ENCODE measurements at places on chromosomes 1 and 21.

DNA sequence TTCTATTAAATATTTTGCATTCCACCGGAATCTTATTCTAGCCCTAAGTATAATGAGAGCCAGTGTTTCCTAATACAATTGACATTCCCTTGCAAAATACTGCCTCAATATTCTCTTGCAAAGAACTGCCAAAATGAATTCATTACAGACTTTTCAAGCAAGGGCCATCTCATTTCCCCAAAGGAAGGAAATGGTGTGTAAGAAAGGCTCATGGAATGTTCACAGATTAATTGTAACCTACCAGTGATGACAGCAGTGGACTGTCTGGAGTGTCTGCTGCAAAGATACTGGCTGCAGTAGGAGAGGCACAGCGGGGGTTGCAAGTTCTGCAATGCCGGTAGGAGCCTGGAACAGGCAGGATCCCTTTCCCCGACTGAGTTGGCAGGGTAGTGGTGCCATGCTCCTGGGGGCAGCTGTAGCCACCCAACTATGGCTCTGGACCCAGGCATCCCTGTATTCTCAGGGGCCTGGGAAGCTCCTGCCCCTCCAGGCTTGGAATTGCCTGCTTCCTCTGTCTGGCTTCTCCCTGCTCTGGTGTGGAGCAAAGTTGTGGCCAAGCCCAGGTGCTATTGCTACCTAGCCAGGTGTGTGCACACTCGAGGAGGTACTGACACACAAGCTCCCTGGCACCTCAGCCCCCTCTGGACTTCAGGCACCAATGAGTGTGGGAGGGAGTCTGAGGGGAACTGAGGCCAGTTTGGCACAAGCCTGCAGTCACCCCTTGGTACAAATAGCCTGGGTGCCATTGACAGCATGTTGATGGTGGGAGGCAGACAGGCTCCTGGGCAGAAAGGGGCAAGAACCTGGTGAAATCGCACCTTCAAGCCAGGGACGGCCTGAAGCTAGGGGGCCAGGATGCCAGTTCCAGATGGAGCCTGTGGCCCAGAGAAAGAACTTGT lies 1371.0 kb downstream of the KCNT2 start:
- DNase-seq = no peak

DNA sequence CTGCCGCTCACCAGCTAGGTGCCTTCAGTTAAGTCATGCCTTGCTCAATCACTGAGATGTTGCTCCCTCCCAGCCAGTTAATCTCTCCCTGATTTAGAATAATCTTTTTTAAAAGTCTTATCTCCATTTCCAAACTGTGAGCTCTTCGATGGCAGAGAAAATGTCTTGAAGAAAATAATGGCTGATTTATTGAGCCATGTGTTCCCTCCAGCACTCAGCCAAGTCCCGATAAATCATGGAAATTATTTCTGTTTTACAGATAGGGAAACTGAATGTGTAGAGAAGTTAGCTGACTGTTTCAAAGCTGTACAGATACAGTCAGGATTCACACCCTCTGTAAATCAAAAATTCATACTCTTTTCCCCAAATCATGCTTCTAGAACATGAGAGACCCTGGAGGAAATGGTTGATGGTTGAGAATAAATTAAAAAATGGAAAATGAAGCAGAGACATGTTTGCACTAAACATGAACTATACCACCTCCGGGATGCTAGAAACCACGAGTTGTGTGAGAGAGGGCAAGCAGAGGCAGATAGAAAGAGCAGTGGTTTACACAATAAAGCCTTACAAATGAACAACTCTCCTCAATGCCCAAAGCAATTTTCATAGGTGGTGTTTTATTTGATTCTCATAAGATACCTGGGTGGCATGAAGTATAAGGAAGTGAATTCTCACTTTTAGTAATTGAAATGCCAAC lies 376.4 kb downstream of the PLPP3 start:
- no peak for DNase-seq

DNA sequence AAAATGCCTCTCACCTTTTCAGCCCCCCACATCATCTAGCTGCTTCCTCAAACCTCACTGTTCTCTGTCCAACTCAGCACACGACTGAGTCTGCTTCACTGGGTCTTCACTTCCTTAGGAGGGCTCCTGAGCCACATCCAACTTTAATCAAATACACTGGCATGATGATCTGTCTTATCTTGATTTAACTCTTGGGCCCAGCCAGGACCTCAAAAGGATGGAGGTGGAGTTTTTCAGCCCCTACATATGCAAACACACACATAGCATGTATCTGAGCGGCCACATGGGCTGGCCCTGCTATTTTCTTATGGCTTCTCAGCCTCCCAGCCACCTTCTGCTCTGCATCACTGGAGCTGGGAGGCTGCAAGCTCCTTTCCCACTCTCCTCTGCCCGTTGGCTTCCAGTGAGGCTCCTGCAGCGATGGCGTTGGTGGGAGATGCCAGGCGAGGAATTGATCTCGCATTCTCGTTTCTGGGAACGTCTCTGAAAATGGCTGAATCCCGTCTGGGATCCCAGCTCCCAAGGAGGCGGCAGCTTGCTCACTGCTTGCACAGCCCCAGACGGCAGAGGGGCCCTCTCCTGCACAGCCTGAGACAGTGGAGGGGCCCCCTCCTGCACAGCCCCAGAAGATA lies 1.8 kb upstream of the PRXL2B start:
- DNase-seq = no peak

- DNase-seq = no peak
These were observed 36.0 kb downstream of the WNT2B start for GRCh38 chr1:112544751-112545150.

GRCh38 chr21:35195232-35195631 lies 146.1 kb upstream of the RUNX1 start:
- DNase-seq = no peak

DNA sequence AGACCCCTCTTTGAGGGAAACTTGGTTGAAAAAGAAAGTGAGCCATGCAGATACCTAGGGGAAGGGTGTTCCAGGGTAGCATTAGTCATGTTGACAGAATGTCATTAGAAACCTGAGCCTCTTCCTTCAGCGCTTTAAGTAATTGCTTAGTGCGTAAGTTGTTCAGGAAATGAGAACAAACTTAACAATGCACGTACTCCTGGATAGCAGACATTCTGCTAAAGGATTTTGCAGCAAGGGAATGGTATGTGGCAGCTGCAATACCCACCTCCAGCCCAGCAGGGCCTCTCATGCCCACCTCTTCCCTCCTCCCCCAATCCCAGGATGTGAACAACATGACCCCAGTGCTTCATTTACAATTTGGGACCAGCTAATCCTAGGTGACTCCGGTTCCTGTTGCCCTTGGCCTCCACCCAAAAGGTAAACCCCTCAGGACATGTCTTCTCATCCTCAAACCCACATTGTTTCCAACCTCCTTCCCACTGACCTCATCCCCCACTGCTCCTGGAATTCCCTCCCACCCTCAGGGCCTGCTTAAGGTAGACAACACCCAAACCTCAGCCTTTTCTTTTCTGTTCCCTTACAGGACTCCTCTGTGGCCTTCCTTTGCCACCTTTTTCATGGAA lies 98.0 kb upstream of the BCAR3 start:
- DNase-seq = no peak

DNA sequence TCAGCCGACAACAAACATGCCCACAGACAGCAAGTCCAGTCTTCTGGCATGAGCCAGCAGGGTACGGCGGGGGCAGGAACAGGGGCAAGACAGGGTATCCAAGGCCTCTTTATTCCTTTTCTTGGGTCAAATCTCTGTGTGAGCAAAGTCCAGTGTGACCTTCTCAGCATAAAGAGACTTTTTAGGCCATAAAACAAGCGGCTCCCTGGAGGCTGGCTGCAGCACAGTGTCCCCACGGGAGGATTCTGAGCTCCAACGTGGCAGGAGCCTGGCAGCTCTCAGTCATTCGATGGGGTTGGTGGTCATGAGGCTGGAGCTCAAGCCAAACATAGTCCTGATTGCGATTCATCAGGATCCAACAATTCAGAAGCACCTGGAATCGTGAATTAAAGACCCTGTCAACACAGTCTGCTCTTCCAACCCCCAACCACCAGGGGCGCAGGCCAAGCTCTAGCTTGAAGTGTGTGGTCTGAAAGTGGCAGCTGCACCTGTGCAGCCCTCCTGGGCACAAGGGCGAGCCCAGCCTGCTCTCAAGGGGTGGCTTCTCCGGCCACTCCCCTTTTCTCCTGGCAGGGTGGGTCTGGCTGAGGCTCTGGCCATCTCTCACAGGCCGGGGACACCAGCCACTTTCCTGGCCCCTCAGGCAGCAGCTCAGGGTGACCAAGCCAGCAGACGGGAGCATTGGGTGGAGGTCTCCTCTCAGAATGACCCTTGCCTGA lies 62.1 kb downstream of the SLC66A1 start:
- DNase-seq = no peak

Data from NCI-H1417 (cell line).